ENCODE measurements at places on chromosomes 16 and 17. TPM values are rescaled to one million over a fixed set of nuclear protein-coding genes. Genes with fewer than 3 reads are reported as not detected.

DNA sequence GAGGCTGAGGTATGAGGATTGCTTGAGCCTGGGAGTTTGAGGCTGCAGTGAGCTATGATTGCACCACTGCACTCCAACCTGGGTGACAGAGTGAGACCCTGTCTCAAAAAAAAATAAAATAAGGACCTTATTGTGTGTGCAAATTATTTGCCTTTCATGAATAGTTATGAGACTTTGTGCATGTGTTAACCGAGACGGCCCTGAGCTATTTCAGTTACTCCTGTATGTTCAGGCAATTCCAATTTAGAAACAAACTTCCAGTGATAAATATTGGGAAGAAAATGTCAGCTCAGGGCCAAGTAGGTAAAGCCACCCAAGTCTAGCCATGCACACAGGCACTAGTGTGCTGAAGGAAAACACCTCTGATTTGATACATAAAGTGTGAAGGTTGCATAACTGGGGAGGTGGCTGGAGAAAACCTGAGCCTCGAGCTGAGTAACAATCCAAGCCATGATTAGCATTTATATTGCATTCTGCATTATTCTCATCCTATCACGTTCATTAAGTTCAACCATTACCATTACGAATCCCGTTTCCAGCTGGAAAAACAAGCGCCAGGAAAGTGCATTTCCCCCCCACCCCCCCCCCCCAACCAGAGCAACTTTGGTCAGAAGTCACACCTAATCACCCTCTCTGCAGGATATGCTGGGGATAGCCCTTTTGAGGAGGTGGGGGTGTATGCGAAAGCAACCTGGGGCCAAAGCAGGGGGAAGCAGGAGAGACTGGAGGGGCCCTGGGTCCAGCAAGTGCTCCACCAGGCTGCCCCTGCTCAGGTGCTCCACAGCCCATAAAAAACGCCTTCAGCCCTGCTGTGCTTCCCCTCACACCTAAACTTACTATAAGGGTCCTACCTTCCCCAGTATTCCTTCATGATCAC lies 18.6 kb upstream of the ENDOV start:
- DNase-seq = no peak

GRCh38 chr16:728131-728889 lies 1.4 kb downstream of the HAGHL start:
- no peak for DNase-seq

DNA sequence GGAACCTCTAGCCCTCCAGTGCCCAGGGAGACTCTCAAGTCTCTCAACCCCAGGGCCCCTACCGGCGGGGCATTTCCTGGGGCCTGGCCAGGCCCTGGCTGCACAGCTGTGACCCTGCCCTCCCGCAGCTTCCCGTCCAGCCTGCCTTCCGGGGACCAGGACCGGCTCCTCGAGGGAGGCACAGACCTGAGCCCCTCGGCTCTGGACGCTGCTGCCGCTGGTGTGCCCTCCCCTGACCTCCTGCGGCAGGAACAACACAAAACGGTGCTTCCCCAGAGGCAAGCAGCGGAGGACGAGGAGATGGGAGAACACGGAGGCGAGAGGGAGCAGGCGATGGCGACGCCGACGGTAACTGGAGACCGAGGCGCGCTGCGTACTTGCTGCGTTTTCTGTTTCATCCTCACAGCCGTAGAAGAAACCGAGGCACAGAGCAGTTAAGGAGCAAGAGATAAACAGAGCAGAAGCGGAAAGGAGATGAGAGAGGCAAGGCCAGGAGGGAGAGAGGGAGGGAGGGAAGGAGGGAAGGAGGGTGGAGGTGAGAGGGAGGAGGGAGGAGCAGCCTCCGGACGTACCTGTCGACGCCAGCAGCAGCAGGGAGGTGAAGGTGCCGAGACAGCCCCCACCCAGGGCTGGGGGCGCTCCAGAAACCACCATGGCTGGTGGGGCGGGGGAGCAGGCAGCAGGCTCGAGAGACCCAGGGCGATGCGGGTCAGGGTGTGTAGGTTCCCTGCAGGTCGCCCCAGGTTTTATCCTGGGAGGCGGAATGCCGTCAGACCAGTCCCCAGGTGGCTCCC lies at the start of gene PRSS22:
PRSS22 (minus strand) TSS at position 720 of the 794 bp plus-strand sequence; CDS start at position 654, 66 bp downstream.
- no peak for DNase-seq

- no peak for DNase-seq
Measured at GRCh38 chr17:70520447-70520846, 351.1 kb downstream of the KCNJ2 start.

GRCh38 chr17:80287806-80288567 lies 27.3 kb downstream of the RNF213 start:
- no peak for DNase-seq

GRCh38 chr17:2435181-2435741 lies 34.4 kb upstream of the MNT start:
- no peak for DNase-seq

Gene SEPTIN1
- total RNA-seq = not detected

GRCh38 chr17:41406205-41406604 lies 8.8 kb upstream of the KRT31 start:
- no peak for DNase-seq

DNA sequence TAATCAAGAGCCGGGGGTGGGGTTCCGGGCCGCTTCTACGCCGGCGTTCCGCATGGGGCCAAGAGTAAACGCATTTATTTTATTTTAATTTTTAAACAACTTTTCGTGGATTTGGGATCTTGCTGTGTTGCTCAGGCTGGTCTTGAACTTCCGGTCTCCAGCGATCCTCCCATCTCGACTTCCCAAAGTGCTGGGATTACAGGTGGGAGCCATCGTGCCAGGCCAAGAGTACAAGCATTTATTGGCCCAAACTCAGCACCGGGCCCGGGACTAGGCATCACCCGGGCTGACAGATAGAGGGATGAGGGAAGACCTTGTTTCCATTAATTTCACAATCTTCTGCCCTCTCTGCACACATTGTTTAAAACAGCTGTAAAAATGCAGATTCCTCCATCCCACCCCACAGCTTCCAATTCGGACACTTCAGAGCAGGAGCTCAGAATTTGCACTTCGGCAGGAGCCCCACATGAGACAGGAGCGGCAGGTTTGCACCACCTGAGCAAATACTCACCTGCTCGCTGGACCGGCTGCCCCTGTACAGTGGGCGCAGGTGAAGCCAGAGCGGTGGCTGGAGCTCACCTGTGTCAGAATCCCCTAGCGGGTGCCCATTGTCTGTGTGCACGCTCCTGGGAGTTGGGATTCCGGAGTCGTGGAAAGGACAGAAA lies 663 bp upstream of the GINS2 start:
- no peak for DNase-seq

Gene TP53TG3B
- not detected for total RNA-seq

Data from pulmonary artery endothelial cell (primary cell).